ENCODE measurements at places on chromosomes 6 and 20. TPM values are rescaled to one million over a fixed set of nuclear protein-coding genes. Genes with fewer than 3 reads are reported as not detected.

MDFI gene
- total RNA-seq = 8.3 TPM

ARG1 gene
- total RNA-seq = 0.20 TPM

MROH8 gene
- total RNA-seq = 5.0 TPM

KCNK16 gene
- not detected for total RNA-seq

CTCFL gene
- not detected for total RNA-seq

TBX18 gene
- total RNA-seq = 1.3 TPM

PPIL1 gene
- total RNA-seq = 11.6 TPM

BTN1A1 gene
- total RNA-seq = not detected

SMPD2 gene
- total RNA-seq = 7.7 TPM

GPR63 gene
- total RNA-seq = 1.6 TPM

DEF6 gene
- total RNA-seq = 4.0 TPM

RBL1 gene
- total RNA-seq = 8.8 TPM

PPP1R3G gene
- total RNA-seq = 0.92 TPM

CBFA2T2 gene
- 29.8 TPM for total RNA-seq

RNF182 gene
- not detected for total RNA-seq

C4B gene
- 191 TPM for total RNA-seq

ADGRF5 gene
- 7.0 TPM for total RNA-seq

HLA-DMB gene
- 12.1 TPM for total RNA-seq

STMND1 gene
- 8.6 TPM for total RNA-seq

C6orf132 gene
- total RNA-seq = 2.5 TPM

ALDH8A1 gene
- 0.51 TPM for total RNA-seq

PROKR2 gene
- not detected for total RNA-seq

GSTA5 gene
- not detected for total RNA-seq

SNAP91 gene
- 1.4 TPM for total RNA-seq

HTR1E gene
- total RNA-seq = 0.63 TPM

VIP gene
- total RNA-seq = not detected

PRND gene
- total RNA-seq = 0.05 TPM

TNFRSF6B gene
- 2.3 TPM for total RNA-seq

GSTA3 gene
- total RNA-seq = not detected

SLC4A11 gene
- 0.92 TPM for total RNA-seq

C20orf141 gene
- 0.69 TPM for total RNA-seq

TRIM38 gene
- 4.6 TPM for total RNA-seq

CGA gene
- not detected for total RNA-seq

MEP1A gene
- not detected for total RNA-seq

SLC18B1 gene
- 10.3 TPM for total RNA-seq

EMILIN3 gene
- 23.1 TPM for total RNA-seq

FITM2 gene
- 8.7 TPM for total RNA-seq

Measured in ovary (tissue), 10 donors.